ENCODE measurements at places on chromosomes 2 and 18. TPM values are rescaled to one million over a fixed set of nuclear protein-coding genes. Genes with fewer than 3 reads are reported as not detected.

DNA sequence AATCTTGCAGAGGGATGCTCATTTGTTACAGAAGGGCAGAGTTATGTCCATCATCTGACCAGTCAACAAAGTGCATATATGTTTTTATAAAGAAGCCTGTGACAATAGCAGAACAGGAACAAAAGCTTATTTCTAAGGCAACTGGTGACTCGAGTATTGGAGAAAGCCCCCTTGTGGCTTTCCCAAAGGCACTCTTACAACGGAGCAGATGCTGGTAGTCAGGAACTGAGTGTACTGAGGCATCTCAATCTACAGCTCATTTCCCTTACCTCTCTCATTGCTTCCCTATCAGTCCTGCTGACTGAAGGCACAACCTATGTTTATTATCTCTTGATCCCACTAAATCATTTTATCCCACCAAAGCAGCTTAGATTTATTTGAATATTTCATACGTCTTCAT lies 557.1 kb upstream of the CHAC2 start:
- peak overlapping the region; percentile 77 for H3K27ac ChIP-seq
- DNase-seq, result no peak
- H3K36me3 ChIP-seq, result no peaks in the 10 kb centered on the region
- peak overlapping the region; percentile 10 for H3K4me3 ChIP-seq
- no peaks in the 10 kb centered on the region for H3K27me3 ChIP-seq

- no peaks in the 10 kb centered on the region for H3K4me1 ChIP-seq
- H3K27me3 ChIP-seq, result no peaks in the 10 kb centered on the region
- H3K4me3 ChIP-seq, result no peak overlapping the region
- no peak for DNase-seq
- no peak overlapping the region for H3K27ac ChIP-seq
These were observed 568.1 kb upstream of the CRIM1 start for GRCh38 chr2:35787302-35788031.

GRCh38 chr18:58495207-58495606 lies 133.7 kb downstream of the ALPK2 start:
- no peaks in the 10 kb centered on the region for H3K36me3 ChIP-seq
- H3K4me1 ChIP-seq, result peaks cover 6% of the 10 kb centered on the region
- DNase-seq, result no peak
- H3K27ac ChIP-seq, result no peak overlapping the region
- H3K27me3 ChIP-seq, result no peaks in the 10 kb centered on the region
- H3K4me3 ChIP-seq, result no peak overlapping the region

- H3K27me3 ChIP-seq, result no peaks in the 10 kb centered on the region
- no peaks in the 10 kb centered on the region for H3K4me1 ChIP-seq
- H3K4me3 ChIP-seq, result no peak overlapping the region
- no peak for DNase-seq
These were observed 343.2 kb upstream of the TNP1 start for GRCh38 chr2:217203086-217203485.

Gene YES1
- total RNA-seq, result 28.1 TPM

- no peaks in the 10 kb centered on the region for H3K4me1 ChIP-seq
- no peak overlapping the region for H3K4me3 ChIP-seq
- no peak for DNase-seq
- no peaks in the 10 kb centered on the region for H3K27me3 ChIP-seq
These were observed 734.2 kb upstream of the CHAC2 start for GRCh38 chr2:53033411-53033810.

DNA sequence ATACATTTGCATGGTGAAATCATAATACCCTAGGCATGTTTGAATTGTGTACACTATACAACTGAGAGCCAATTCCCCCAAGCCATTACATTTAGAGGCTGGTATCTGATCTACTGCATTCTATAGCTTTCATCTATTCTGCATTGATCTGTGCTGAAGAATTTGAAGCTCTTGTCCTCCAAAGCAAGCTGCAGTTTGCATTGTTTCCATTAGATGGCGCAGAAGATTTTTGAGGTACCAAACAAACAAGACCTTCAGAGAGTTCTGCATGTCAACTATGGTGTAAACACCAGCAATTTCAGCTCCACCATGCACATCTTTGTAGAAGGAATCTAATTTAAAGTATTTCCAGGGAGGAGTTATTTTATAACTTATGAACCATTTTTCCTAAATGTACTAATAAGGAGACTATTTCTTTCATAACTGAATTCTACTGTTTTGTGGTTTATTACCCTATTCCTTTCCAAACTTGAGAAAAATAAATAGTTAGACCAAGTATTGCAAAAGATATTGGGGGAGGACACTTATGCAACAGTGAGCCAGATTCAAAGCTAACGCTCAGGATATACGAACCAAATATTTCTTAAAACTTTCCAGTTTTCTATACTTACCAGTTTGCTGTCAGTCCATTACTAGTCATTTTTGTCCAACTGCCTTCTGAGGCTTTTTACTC lies 761.8 kb upstream of the ACVR2A start:
- no peaks in the 10 kb centered on the region for H3K4me1 ChIP-seq
- H3K27ac ChIP-seq, result no peak overlapping the region
- no peaks in the 10 kb centered on the region for H3K36me3 ChIP-seq
- H3K4me3 ChIP-seq, result no peak overlapping the region

GRCh38 chr18:69616114-69616513 lies 215.4 kb downstream of the DOK6 start:
- H3K27ac ChIP-seq, result no peak overlapping the region
- H3K27me3 ChIP-seq, result no peaks in the 10 kb centered on the region
- DNase-seq, result no peak
- no peak overlapping the region for H3K4me3 ChIP-seq

DNA sequence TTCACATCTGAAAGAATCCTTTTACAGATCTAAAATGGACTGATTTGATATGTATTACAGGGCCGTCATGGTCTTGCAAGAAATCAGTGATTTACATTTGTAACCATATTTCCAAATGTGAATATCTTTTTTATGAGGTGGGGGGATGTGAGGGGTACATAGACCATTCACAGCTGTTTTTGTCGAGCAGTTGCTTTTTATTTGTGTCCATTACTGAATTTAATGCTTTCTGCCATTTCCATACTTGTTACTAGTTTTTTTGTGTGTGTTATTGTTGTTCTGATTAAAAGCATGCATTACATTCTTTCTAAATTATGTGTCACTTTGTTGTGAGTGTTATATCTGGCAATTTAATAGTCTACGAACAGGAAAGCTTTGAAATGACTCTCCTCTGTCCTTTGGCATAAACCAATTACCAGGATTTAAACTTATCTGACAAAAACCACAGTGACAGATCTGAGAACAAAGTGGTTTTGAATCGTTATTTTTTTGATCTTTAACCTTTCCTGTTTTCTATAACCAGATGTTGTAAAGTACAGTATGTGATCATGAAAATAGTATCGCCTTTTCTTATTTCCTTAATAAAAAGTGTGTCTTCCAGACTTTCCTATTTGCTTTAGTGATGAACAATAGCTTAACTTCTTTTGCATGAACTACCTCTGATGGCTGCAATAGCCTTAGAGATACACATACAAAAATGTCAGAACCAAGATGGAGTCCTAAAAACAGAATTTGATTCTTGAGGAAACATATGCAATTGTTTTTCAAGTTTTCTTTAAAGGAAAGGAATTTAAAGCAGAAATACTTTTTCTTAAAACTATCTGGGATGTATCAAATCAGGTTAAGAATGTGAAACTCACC lies 354.2 kb upstream of the ACVR2A start:
- H3K36me3 ChIP-seq, result no peaks in the 10 kb centered on the region
- H3K27me3 ChIP-seq, result no peaks in the 10 kb centered on the region
- no peak overlapping the region for H3K27ac ChIP-seq
- DNase-seq, result no peak
- H3K4me3 ChIP-seq, result no peak overlapping the region

DNA sequence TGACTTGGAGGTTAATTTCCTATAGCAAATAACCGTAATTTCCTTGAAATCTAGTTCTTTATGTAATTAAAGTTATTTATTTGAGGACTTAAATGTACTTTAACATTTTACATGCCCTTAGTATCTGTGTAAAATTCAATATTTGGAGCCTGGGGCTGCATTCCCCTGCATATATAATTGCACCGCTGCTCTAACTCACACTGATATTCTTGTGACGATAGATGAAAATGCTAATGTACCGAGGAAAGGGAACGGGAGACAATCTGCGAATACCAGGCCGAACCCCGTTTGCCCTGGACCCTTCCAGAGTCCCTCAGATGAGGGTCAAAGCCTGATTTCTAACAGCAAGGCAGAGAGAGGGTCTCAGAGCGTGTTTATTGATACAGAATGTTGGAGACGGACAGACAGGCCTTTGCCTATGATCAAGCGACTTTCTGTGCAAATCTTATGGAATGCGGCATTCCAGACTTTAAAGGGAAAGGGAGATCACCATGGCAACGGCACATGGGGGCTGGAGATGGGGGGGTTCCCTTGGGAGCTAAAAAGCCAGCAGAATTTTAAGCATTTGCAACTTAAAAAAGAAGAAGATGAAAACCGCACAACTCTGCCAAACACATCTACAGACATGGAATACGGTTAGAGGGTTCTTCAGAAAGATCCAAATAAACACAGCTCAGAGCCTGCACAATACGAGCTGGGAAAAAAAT lies 57.6 kb upstream of the TWIST2 start:
- no peak overlapping the region for H3K4me3 ChIP-seq
- H3K36me3 ChIP-seq, result no peaks in the 10 kb centered on the region

GRCh38 chr2:241848761-241849615 lies 9.7 kb downstream of the PDCD1 start:
- no peaks in the 10 kb centered on the region for H3K27me3 ChIP-seq
- DNase-seq, result no peak
- no peak overlapping the region for H3K4me3 ChIP-seq
- H3K36me3 ChIP-seq, result no peaks in the 10 kb centered on the region
- H3K4me1 ChIP-seq, result no peaks in the 10 kb centered on the region

DNA sequence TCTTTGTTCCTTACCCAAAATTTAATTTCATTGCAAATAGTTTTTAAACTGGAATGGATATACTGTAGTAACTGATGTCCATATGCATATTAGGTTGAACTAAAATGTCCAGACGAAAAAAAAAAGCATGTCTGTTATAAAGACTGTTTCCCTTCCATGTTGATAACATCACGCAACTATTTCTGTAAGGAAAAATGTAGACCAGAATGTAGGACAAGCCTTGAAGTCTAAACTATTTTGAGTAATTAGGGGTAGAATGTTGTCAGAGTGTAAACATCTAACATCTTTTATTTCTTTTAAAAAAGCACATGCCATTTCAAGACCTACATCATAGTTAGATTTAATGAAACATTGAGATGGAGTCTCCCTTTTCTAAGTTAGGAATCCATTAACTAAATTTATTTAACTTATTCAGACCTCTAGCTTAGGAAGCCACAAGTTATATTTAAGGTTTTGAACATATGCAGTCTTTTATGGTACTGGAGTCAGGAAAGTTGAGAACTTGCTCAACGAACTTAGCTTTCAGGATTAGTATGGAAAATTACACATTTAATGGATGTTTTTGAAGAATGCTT lies 7.9 kb downstream of the CALCRL start:
- H3K4me3 ChIP-seq, result no peak overlapping the region
- no peaks in the 10 kb centered on the region for H3K36me3 ChIP-seq
- H3K4me1 ChIP-seq, result no peaks in the 10 kb centered on the region
- no peaks in the 10 kb centered on the region for H3K27me3 ChIP-seq

- H3K4me1 ChIP-seq, result no peaks in the 10 kb centered on the region
- H3K27me3 ChIP-seq, result no peaks in the 10 kb centered on the region
- no peaks in the 10 kb centered on the region for H3K36me3 ChIP-seq
These were observed 280.4 kb downstream of the C1D start for GRCh38 chr2:67782443-67782842.

- no peaks in the 10 kb centered on the region for H3K4me1 ChIP-seq
- no peaks in the 10 kb centered on the region for H3K36me3 ChIP-seq
- no peak overlapping the region for H3K27ac ChIP-seq
- DNase-seq, result no peak
- H3K27me3 ChIP-seq, result no peaks in the 10 kb centered on the region
These were observed 1010.9 kb upstream of the NXPH2 start for GRCh38 chr2:139790807-139791752.

DNA sequence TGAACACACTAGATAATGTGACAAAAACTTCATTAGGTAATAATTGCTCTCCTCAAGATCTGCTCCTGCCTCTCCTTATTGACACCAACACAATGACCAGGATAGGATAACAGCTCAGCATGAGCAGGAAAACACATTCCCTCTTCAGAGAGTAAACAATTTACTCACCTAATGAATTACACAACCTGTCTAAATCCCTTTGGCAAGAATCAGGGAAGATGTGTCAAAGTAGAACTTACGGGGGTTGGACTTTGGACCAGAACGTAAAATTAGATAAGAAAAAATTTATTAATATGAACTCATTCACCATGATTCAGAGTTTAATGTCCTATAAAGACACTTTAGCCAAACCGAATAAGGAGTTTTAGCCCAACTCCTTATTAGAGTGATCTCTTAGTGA lies 512.2 kb downstream of the SATB2 start:
- no peaks in the 10 kb centered on the region for H3K36me3 ChIP-seq
- no peak for DNase-seq
- no peaks in the 10 kb centered on the region for H3K27me3 ChIP-seq
- no peak overlapping the region for H3K27ac ChIP-seq
- H3K4me3 ChIP-seq, result no peak overlapping the region

DNA sequence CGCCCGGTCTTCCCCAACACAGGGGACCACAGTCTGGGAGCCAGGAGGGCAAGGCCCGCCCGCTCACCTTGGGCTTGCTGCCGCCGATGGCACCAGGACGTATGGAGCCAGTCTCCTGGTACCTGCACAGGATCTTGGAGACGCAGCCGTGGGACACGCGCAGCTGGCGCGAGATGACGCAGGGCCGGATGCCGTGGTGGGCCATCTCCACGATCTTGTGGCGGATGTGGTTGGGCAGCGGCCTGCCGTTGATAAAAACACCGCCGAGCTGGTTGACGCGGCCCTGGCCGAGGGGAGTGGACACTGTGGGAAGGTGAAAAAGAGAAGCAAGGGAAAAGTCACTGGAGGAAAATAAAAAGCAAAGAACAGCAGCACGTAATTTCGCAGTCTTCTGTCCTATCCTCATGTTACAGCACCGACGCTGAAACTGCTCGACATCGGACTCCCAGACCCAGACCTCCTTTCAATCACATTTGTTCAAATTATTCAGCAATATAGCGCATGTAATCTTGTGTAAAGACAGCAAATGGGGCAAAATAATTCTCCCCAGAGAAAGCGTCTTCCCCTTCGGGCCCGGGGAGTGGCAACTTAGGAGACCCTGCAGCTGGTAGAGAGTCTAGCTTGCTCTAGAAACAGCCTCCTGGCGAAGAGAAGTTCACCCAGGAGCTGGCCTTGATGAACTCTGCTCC lies 1.7 kb downstream of the PAX3 start:
- no peak overlapping the region for H3K4me3 ChIP-seq
- H3K27me3 ChIP-seq, result peaks cover 44% of the 10 kb centered on the region
- H3K36me3 ChIP-seq, result no peaks in the 10 kb centered on the region
- H3K4me1 ChIP-seq, result no peaks in the 10 kb centered on the region
- H3K27ac ChIP-seq, result no peak overlapping the region
- peak; percentile 51 for DNase-seq

DNA sequence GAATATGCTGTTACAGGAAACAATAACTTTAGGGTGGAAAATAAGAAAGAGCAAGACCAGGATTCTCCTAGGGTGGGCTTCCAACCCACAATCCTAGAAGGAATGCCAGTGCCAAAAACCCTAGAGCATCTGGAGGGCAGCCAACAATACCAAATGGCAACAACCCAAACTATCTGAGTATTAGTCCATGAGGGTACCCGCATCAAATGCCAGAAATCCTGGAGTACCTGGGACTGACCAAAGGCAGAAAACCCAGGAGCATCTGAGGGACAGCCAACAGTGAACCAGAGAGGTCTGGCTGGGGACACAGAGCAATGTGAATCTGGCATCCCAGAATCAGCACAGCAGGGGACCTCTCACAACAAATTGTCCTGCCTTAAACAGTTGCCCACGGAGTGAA lies 126.3 kb downstream of the SCG2 start:
- H3K36me3 ChIP-seq, result no peaks in the 10 kb centered on the region
- no peaks in the 10 kb centered on the region for H3K27me3 ChIP-seq
- DNase-seq, result no peak
- H3K27ac ChIP-seq, result no peak overlapping the region
- H3K4me3 ChIP-seq, result no peak overlapping the region

Gene PCARE
- 0.03 TPM for total RNA-seq

Gene CHST9
- 13.4 TPM for total RNA-seq

Gene PPP1R1C
- 0.58 TPM for total RNA-seq

Measured in pancreas (tissue), 10 donors.